ENCODE measurements at places on chromosomes 5 and 9.
A peak's percentile ranks its signal among the peaks of the same experiment; 100 is the strongest.

- DNase-seq: no peak
Observed at GRCh38 chr9:12838546-12838945, 63.7 kb downstream of the LURAP1L start.

DNA sequence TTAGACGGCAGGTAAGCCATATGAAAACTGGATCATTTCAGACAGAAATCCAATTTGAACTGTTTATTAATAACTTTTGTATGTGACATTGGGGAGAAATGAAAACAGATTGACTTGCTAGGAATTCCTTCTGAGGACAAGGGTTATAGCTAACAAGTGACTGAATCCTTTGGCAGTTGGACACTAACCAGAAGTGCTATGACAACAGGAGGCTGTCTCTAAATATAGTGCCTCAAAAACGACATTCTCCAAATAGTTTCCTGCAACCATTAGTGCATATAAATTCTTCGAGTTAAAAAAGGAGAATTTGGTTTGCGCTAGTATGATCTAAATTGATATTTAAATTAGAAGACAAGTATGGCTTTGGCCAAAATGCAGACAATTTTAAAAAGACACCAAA is 338.6 kb downstream of the PTPRD start:
- peak; percentile 41 for DNase-seq

GRCh38 chr5:20231040-20231439 is 243.0 kb upstream of the CDH18 start:
- no peak for DNase-seq

GRCh38 chr5:43389679-43390329 is 22.4 kb downstream of the CCL28 start:
- DNase-seq: peak; percentile 93

DNA sequence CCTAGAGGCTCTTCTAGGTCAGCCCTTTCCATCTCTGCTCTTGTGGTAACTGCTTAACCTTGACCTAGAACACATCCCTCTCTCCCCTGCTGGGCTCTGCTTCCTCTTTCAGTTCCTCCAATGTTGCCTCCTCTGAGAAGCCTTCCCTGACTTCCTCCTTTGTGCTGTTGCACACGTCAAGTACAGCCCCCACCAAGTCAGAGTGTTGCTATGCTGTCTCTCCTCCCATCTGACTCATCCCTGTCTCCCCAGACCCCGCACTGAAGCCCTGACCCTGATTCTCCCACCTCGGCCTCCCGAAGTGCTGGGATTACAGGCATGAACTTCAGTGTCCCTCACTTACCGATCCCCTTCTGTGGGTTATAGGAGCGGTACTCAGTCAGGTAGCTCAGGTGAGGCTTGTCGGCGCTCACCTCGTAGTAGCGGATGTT is 10.4 kb upstream of the TRIM14 start:
- no peak for DNase-seq

- DNase-seq: no peak
Observed at GRCh38 chr9:72805238-72805637, 147.6 kb downstream of the ALDH1A1 start.

GRCh38 chr9:11086561-11086960 is 473.8 kb upstream of the PTPRD start:
- DNase-seq: no peak

DNA sequence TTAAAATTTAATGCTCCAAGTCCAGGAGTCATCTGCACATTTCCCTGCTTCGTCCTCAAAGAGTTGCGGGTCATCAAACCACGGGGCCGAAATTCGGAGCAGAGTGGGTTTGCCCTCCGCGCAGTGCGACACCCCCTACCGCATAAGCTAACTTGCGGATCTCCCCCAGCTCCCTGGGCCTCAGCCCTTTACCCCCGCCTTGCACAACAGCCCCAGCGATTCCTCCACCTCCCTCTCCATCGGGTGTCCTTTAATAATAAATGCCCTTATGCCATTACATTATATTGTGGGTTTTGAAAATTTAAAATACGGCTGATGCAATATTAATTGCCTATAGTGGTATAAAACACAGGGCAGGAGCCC is 3.9 kb downstream of the POU4F3 start:
- no peak for DNase-seq

DNA sequence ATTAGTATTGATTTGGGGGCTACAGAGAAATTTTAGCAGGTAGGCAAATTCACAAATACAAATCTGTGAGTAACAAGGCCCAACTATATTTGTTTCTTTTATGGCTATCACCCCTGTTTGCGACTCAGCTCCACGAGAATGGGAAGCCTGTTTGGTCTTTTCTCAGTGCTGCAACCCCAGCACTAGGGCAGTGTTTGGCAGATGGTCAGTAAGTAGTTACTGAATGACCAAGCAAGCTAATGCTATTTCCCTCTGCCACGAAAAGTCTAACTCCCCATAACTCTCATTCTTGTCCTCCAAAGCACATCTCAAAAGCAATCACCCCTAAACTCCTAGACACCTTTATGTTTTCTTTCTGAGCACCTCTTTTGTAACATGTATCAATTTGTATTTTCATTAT is 245.6 kb downstream of the DNAH5 start:
- no peak for DNase-seq

GRCh38 chr5:177519463-177520235 is 2.9 kb upstream of the DDX41 start:
- DNase-seq: no peak

DNA sequence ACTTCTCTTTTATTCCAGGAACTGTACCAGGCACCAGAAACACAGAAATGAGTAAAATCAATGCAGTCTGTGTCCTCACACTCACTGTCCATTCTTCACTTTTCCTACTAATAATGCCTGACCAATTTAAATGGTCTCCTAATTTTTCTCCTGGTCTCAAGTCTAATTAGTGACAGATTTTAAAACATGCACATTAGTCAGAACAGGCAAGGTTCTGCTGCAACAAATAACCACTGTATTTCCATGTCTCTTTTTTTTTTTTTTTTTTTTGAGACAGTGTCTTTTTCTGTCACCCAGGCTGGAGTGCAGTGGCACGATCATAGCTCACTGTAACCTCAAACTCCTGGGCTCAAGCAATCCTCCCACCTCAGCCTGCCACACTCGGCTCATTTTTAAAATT is 99.6 kb downstream of the CEMIP2 start:
- DNase-seq: no peak

DNA sequence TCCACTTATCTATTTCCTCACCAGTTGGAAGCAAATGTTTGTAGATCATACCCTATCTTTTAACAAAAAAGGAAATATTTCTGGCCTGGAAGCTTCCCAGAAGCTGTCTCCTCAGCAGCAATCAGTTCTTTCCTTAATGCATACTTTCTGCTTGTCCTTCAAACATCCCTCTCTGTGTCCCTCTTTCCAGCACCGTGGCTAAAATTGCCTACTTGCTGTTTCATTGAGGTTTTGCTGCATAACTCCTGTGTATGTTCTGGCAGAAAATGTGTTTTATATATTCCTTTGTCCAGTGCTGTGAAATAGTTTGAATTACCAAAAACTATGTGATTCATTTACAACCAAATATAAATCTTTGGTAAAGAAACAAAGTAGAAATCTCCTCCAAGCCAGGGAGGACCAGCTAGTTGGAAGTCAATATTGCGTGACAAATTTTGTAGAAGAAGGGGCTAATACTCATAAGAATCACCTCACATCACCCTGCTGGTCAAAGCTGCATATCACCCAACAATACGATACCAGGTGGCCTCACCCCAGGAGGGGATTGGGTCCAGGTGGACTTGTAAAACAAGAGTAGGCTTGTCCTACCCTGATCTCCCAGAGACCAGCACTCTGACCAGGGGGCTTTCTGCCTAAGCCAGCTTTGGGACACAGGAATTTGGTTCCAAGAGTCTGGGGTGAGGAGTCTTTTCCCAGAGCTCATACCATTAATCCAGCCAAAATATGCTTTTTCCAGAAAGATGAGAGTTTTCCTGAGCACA is 198.4 kb upstream of the SNX2 start:
- no peak for DNase-seq

GRCh38 chr9:108469654-108470053 is 386.1 kb downstream of the ACTL7B start:
- DNase-seq: no peak

GRCh38 chr9:137319739-137320551 is 17.9 kb upstream of the NRARP start:
- DNase-seq: no peak

GRCh38 chr9:93978551-93978950 is 23.4 kb upstream of the BARX1 start:
- no peak for DNase-seq

DNA sequence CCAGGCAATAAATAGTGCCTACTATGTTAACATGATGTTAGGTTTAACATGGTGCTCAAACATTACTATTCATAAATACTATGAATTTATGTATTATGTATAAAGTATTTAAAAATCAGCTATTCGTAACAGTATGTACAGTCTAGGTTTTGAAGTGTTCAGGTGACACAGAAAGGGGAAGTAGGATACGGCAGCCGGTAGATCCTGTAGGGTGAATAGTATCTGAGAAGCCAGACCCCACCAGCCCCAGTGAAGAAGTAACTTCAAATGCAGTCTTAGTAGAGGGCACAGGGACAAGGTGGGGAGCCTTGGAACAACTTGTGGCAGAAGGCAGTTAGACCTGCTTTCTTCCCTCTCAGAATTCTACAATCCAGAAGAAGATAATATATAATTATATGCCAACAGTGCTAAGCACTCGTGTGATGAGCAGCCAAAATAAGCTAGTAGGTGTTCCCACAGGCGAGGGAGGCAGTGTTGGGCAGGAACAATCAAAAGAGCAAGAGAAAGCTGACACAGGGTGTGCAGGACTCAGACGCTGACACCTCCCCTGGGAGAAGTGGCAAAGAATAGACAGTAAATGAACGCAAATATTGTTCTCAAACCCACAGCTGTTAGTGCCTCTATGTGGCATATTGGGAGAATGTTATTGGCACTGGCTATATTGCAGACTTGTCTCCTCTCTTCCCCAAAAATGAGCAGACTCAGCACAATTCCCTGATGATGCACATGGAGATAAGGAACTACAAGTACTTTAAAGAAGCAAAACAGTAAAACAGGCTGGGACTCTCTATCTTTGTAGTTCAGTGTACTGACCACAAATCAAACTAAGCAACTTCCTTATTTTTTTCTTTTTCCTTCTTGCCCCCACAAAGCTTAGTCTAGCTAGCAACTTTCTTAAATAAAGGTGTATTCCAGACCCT is 4.6 kb downstream of the ZNF367 start:
- DNase-seq: peak; percentile 49

GRCh38 chr9:110282739-110283081 is 26.4 kb upstream of the TXN start:
- no peak for DNase-seq

DNA sequence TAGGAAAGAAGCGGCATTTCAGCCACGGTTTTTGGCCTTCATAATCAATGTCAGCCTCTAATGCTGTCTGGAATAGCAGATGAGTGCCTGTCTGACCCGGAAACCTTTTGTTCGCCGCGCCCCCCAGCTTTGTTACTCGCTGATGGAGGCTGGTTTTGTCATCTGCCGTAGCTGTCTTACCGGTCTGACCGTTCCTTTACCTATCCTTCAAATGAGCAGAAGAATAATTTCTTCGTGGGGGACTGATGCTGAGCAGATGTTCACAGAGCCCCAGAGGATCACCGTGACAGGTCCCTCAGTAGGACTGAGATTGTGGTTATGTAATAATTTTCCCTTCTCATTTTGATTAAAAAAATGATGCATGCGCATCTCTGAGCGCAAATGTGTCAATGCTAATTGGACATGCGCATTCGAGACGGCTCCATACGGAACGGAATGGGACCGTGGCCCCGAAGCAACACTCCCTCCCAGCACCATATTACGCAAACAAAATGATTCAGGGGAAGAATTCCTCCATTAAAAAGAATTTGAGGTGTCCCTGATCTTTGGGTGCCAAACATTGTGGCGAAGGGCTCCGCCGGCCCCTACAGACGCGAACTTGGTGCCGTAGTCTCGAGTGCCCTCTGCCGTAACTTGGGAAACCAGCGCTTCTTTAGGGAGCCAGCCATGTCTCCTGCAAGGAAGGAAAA is 27.6 kb downstream of the TLX3 start:
- DNase-seq: peak; percentile 94

DNA sequence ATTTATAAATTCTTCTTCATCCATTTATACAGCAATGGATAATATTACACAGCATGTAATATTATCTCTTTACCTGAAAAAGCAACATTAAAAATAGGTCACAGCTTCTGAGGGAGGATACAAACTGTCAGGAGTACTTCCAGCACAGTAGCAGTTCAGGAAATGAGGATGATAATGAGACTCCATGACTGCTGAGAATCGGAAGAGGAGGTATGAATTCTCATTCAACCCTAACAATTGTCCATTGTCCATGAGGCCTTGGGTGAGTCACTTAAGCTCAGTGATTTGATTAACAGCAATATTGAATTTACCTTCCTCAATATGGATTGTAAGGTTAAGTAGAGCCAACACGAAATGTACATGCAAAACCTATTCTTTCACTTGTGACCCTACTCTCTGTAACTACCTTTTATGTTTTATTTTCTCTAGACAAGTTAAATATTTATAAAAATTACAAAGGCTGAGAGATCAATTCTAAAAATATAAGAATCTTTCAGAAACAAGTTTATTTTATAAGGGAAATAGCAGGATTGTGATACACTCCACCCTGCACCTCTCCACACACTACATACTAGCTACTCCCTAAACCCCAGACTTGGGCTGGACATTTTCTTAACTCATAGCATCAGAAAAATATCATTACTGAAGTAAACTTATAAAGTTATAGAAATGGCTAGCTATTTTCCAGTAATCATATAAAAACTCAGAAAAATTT is 159.1 kb upstream of the ACOT12 start:
- DNase-seq: no peak

GRCh38 chr5:179265514-179266290 is 79.6 kb downstream of the ADAMTS2 start:
- DNase-seq: peak; percentile 76

- no peak for DNase-seq
Observed at GRCh38 chr5:94072116-94072515, 330.7 kb upstream of the POU5F2 start.

- no peak for DNase-seq
Observed at GRCh38 chr5:9356351-9356825, 189.5 kb downstream of the SEMA5A start.

DNA sequence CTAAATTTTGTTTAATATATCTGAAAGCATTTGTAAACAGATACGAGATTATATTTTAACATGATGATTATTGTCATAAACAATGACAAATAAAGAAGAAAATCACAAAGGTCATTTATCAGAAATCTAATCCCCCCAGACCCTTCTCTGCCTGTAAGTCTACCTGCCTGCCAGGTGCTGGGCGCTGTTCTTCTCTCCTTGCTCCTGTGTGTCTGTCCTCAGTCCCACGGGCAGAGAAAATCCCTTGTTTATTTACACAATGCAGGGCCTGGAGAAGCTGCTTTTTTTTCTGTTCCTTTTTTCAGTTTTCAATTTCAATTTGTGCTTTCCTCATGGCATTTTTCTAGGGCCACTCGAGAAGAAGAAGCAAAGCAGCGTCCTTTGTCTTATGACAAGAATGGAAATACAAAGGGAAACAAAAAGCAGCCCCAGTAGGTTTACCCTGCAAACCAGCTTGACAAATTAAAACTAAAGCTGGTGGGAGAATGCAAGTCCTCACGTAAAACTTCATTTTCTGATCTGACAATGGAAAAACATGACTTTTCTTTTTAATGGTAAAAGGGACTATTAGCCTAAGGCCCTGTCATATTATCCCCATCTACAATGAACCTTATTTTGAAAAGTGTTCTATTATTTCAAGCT is 282.4 kb upstream of the KLF9 start:
- no peak for DNase-seq

GRCh38 chr5:113866763-113867162 is 353.3 kb downstream of the YTHDC2 start:
- DNase-seq: no peak

Measured in spinal cord (tissue), 10 donors.